ENCODE measurements at places on chromosomes 4 and X.

DNA sequence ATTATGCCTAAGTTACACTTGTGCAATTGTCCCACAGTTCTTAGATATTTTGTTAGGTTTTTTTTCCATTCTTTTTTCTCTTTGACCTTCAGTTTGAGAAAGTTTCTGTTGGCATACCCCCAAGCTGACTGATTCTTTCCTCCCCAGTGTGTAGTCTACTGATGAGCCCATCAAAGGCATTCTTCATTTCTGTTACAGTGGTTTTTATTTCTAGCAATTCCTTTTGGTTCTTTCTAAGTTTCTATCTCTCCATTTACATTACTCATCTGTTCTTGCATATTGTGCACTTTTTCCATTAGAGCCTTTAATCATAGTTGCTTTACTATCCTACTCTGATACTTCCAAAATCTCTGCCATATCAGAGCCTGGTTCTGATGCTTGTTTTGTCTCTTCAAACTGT lies 31.9 kb downstream of the CASP6 start:
- no peak for DNase-seq

GRCh38 chr4:38672397-38673129 lies 8.6 kb downstream of the KLF3 start:
- DNase-seq: no peak

DNA sequence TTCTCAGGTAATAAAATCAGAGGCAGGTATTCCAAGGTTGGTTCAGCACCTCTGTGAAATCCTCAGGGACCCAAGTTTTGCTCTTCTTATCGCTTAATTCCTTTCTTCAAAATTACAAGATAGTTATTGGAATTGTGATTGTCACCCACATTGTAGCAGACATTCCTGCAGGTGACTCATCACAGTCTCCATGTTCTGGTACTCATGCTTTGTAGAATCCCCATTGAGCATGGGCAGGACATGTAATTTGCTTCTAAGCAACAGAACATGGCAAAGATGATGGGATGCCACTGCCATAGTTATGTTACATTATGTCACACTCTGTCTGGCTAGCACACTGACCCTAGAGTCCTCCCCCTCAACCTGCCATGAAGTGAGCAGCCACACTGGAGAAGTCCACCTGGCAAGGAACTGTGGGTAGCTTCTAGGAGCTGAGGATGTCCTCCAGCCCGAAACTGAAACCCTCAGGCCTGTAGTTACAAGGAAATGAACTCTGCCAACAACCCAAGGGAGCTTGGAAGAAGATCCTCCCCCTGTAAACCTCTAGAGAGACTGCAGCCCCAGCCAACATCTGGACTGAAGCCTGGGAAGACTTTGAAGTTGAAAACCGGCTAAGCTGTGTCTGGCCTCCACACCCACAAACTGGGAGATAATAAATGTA lies 58.3 kb upstream of the GUCY1A1 start:
- no peak for DNase-seq

DNA sequence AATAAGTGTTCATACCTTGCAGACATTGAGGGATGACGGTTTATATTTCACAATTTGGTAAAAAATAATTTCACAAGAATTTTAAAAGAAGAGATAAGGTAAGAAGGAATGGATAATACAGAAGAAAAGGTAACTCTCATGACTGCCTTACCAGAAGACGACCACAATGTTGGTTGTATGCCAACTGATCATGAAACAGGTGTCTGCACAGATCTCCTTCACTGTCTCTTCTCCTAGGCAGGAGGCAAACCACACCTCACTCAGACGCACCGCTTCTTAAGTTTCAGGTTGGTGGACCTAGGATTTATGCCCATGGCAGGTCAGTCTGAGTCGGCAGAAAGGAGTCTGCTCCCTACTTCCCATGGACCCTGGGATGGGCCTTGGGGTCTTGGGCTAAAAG lies 177.2 kb downstream of the VSIG4 start:
- DNase-seq: no peak

- no peak for DNase-seq
Observed at GRCh38 chr4:76589402-76589801, 154.4 kb downstream of the SHROOM3 start.

GRCh38 chrX:41293269-41293668 lies 40.7 kb upstream of the DDX3X start:
- no peak for DNase-seq

GRCh38 chr4:61950625-61951024 lies 750.5 kb downstream of the ADGRL3 start:
- DNase-seq: no peak

DNA sequence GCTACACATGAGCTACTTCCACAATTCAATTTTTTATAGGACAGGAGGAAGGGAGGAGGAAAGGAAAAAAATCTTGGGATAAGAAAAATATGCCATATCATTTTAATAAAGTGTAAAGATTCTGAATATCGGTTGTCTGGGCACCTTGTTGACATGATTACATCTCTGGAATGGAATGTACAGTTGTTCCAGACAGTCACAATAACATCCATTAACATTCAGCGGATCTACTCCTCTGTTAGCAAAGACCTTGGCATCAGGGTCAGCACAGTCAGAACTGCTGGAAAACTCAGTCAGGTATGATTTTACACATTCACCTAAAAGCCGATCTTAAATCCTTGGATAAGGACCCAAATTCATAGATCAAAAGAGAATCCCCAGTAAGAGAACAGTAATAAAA lies 85.4 kb upstream of the ARMCX2 start:
- DNase-seq: no peak

DNA sequence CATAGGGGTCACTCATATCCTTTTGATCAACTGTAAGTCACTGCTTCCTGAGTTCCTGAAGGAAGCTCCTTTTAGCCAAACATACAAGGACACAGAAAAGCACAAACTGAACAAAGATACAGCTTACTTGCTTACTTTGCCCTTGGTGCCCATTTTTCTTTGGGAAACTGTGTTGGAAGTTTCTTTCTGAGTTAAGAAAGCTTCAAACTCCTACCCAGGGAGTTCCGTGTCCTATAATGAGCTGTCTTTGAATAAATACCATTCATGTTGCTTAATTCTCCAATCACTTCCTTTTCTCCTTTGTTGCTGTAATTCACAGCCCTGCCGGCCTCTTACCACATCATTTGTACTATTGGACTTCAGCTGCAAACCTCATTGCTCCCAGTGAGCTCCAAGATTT lies at the start of gene ADH4:
ADH4 (minus strand) TSS at position 228 of the 400 bp plus-strand sequence; CDS start at position 153, 75 bp downstream.
- no peak for DNase-seq

GRCh38 chr4:120844528-120844921 lies 78.0 kb downstream of the PRDM5 start:
- no peak for DNase-seq

- no peak for DNase-seq
Observed at GRCh38 chr4:60652933-60653332, 547.2 kb upstream of the ADGRL3 start.

DNA sequence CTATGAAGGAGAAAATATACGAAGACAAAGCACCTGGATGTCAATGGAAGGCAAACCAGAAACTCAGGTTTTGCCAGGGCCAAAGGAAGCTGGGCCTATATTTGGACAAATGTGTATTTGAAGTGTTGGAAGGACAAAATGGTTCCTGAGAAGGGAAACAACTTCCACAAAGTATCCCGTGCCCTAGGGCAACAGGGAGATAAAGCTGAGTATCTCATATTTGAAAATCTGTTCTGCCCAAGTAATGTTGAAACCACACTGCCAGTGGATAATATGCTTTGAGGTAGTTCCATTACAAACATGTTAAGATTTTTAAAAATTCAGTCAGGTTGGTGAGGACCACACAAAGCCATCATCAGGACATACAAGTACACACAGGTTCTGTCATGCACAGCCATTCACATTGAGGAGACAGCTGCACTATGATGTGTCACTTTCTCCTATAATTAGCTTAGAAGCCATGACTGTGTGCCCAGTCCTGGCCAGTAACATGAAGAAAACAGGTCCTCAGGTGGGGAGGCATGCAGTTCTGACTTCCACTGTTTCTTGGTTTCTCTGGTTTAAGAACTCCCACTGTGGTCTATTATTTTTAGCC lies 116.4 kb downstream of the PWWP3B start:
- no peak for DNase-seq

GRCh38 chr4:140738139-140738538 lies 18.0 kb downstream of the TBC1D9 start:
- no peak for DNase-seq

- no peak for DNase-seq
Observed at GRCh38 chr4:182504463-182504862, 261.3 kb downstream of the TENM3 start.

DNA sequence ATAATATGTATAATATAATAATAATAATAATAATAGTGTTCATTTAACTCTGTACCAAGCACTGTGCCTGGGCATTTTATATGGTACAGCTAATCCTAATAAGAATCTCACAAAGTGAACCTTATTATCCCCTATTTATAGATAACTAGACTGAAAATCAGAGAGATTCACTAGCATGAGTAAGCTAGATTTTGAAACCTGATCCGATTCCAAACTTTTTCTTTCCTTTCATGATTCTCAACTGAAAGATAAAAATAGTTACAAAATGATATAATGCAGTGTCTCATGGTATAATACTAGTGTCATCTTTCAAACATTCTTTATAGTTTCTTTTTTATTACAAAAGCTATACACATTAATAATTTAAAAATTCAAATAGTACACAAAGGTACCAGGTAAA lies 55.9 kb upstream of the RNF128 start:
- no peak for DNase-seq

DNA sequence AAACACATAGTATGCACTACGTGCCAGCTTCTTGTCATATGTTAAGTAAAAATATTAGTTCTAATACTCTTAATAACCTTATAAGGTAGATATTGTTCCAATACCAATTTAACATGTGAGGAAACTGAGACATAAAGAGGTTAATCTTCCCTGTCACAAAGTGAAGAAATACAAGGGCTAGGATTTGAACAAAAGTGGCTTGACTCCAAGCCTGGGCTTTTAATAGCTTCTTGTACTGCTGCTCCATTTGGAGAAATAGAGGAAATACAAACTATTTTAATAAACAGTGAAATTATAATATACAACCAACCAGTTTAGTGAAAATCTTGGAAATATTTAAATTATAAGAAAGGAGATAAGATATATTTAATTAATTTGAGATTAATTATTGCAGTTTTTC lies 33.2 kb downstream of the TLL1 start:
- no peak for DNase-seq

GRCh38 chr4:156983366-156983765 lies 11.8 kb upstream of the PDGFC start:
- no peak for DNase-seq

DNA sequence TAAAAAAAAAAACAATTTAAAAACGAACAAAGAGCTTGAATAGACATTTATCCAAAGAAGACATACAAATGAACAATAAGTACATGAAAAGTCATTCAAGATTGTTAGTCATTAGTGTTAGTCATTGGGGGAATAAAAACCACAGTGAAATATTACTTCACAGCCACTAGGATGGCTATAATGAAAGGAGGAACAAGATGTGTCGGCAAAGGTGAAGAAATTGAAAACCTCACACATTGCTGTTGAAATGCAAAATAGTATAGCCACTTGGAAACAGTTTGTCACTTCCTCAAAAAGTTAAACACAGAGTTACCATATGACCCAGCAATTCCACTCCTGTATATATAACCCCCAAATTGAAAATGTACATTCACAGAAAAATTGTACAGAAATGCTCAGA lies 45.2 kb upstream of the SLC39A8 start:
- no peak for DNase-seq

DNA sequence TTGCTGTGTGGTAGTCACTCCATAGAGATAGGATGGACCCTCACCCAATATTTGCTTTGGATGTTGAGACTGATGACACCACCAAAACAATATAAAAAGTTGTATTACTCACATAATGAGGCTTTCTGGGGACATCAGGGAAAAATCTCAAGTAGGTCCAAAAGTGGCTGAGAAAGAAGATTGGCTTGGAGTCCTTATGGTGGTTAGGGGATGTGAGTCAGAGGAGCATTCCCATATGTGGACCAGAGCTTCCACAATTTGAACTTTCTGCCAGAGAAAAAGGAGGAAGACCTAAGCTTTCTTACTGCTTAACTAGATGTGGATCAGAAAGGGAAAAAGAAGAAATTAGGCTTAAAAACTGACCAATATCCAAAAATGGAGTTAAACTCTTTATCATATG lies 460.5 kb downstream of the SH3BGRL start:
- DNase-seq: no peak

- no peak for DNase-seq
Observed at GRCh38 chr4:140497747-140498636, at the start of gene MGAT4D. MGAT4D (minus strand) TSS chr4:140498293; CDS start chr4:140498222, 71 bp downstream.

GRCh38 chr4:80162418-80162817 lies 34.9 kb upstream of the PRDM8 start:
- no peak for DNase-seq

DNA sequence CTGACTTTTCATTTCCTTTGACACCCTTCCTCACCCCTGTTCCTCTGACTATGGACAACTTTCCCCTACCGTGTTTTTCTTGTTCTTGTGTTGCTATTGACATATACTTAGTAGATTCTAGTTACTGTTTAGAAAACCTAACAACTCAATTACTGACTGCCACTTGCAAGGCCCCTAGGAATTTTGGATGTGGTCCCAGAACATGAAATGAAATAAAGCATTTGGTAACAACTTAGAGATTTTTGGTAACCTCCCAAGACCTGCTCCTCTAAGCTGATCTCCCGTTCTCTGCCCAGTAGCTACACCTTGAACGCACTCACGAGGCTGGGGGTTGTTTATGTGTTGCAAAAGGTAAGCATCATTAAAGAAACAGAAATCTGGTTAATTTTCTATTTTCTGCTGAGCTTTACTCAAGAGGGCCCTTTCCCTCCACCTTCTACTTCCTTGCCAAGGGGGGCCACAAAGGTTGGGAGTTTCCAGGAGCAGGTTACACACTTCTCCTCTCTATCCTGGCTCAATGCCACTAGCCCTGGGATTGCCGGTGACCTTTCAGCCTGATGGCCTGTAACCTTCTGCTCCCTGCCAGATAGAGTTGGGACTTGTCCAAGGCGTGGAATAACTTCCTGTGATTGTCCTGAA lies 20.5 kb downstream of the GAB3 start:
- DNase-seq: no peak

DNA sequence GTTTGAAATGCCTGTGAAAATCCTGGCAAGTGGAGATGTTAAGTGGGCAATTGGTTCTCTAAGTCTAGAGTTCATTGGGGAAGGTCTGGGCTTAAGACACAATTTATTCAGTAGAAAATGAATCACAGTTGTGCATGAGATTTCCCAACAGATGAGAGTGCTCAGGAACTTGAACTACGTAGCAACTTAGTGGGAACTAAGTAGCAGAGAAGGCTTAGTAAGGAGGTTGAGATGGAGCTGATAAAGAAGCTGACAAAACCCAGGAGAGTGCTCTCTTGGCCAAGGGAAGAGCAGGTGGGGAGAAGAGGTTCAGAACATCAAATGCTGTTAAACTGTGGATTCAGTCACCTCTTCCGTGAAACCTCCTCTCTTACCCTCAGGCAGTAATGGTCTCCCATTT lies 33.0 kb downstream of the AFF1 start:
- DNase-seq: no peak

DNA sequence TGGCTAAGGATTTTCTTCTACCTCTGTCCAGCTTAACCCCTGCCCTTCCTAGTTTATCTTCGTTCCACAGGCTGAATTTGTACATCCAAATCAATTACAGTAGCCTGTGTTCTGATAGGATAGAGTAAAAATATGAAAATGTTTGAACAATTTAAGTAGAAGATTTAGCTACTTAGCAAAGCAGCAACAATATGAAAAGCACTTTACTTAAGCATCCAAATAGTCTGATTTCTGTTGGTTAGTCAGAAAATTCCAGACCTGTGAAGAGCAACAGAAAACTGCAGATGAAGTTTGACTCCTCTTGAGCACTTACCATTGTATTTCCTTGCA lies 2.0 kb downstream of the ARSJ start:
- DNase-seq: no peak

Measured in activated CD4-positive, alpha-beta T cell treated with anti-CD3 and anti-CD28 coated beads, Interleukin-2, amount 50 U/mL, for 4 hours (primary cell).